ENCODE measurements at places on chromosomes 3 and 15.

GRCh38 chr3:38171622-38172021, 6.3 kb downstream of the OXSR1 start:
- DNase-seq: no peak

DNA sequence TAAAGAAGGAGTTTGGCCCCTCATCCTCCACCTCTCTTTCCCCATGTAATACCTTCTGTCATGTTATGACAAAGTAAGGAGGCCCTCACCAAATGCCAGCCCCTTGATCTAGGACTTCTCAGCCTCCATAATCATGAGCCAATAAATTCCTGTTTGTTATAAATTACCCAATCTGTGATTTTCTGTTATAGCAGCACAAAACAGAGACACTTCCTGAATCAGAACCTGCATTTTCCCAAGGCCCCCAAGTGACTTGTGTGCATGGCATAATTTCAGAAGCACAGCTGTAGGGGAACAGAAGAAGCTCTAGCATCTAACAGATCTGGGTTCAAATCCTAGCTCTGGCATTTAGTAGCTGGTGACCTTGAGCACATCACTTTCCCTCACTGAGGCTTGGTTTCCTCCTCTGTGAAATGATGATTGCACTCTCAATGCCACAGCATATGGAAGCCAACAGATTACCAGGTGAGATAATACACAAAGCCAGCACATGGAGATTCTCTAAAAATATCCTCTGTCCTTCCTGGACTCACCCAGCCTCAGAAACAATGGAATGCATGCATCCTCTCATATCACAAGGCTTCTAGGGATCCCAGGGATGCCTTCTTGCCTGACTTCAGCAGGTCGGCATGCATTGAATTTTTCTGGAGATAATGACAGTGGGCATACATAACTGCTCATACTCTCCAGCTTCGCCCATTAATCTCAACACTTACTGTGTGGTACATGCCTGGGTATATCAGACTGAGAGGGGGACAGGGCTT, 26.3 kb downstream of the TLNRD1 start:
- DNase-seq: no peak

DNA sequence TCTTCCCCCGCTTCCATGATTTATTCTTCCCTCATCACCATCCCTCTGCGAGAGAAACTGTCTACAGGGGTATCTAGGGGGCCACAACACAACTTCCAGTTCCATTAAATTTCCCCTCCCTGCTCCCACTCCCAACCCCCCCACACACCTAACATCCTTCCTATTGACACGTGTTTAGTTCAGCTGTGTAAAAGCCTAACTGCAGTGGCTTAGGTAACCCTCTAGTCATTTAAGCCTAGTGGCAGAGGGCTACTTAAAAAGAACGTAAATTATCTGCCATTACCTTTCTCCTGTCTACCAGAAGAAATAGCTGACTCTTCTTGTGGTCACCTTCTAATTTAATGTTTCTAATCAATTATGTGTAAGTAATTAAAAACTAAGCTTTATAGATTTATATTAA, 56.3 kb downstream of the ZNF148 start:
- no peak for DNase-seq

- no peak for DNase-seq
Observed at GRCh38 chr3:45905755-45906154, 19.4 kb downstream of the CCR9 start.

DNA sequence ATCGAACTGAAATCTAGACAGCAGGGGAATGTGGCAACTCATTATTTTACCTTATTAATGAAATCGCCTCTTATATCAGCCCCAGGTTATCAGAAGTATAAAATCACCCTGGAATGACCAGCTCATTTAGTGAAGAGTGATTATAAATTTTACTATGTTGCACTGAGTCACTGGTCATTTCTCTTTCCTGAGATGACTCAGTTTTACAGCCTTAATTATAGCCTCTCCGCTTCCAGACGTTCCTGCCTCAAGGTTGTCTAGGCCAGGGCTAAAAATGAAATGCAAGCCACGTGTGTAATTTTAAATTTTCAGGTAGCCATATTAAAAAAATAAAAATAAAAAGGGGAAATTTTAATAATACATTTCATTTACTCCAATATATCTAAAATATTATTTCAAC, 33.3 kb downstream of the DET1 start:
- DNase-seq: no peak

- DNase-seq: no peak
Observed at GRCh38 chr3:27794211-27794610, 72.1 kb upstream of the EOMES start.

All from T-helper 17 cell (primary cell).